Mesenteric fat pad (tissue), 1 donor: ENCODE measurements at places on chromosomes 2 and 18.

DNA sequence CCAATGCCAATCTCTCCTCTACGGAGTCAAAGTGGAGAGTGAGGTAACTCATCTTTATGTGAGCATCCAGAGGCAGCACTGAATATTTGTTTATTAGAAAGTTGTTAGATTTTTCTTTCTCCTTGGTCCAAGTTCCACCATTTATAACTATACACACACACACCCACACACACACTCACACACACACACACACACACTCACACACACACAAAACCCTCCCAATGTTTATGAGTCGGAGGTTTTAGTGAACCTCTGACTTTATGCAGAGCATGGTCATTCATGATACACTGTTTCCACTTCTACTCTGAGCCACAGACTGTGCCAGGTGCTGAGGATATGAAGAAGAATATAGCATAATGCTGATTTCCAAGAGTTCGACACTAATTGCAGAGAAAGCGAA, 132.9 kb upstream of the CCDC68 start:
- no peak for DNase-seq

GRCh38 chr2:81260320-81260719, 955.8 kb upstream of the LRRTM1 start:
- no peak for DNase-seq

GRCh38 chr2:1995987-1996386, 251.7 kb upstream of the PXDN start:
- DNase-seq = no peak

DNA sequence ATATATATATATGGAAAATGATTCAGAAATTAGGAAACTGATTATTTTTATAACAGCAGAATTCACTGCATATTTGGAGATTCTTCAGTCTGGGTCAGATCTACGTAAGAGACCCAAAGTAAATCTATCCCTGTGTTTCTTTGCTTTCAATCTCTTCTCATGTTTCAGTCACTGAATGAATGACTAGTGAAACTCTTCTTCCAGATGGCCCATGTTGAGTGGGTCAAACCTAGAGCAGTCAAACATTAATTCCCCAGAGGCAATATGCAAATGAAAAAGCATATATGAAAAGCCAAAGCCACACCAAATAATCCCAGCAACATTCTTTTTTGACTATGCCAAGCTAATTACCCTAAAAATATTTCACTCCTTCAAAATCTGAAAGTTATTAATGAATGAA, 317.3 kb downstream of the RBM43 start:
- DNase-seq = no peak

DNA sequence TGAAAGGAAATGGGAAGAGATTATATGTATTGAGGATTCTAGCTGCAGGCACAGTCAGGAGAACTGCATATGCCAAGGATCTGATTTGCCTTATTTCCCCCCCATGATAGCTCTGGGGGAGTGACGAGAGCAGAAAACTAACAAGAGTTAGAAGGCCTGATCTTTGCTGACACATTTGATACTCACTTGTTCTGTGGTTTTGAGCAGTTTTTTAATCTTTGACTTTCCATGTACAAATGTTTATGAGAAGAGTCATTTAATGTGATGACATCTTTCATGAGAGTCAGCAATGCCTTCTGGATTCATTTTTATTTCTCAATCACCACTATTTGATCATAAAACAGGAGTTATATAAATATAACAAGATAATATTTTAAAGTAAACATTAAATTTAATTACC, 12.7 kb upstream of the SERPINB7 start:
- DNase-seq = no peak

GRCh38 chr18:69943021-69943420, 4.7 kb downstream of the CD226 start:
- no peak for DNase-seq

DNA sequence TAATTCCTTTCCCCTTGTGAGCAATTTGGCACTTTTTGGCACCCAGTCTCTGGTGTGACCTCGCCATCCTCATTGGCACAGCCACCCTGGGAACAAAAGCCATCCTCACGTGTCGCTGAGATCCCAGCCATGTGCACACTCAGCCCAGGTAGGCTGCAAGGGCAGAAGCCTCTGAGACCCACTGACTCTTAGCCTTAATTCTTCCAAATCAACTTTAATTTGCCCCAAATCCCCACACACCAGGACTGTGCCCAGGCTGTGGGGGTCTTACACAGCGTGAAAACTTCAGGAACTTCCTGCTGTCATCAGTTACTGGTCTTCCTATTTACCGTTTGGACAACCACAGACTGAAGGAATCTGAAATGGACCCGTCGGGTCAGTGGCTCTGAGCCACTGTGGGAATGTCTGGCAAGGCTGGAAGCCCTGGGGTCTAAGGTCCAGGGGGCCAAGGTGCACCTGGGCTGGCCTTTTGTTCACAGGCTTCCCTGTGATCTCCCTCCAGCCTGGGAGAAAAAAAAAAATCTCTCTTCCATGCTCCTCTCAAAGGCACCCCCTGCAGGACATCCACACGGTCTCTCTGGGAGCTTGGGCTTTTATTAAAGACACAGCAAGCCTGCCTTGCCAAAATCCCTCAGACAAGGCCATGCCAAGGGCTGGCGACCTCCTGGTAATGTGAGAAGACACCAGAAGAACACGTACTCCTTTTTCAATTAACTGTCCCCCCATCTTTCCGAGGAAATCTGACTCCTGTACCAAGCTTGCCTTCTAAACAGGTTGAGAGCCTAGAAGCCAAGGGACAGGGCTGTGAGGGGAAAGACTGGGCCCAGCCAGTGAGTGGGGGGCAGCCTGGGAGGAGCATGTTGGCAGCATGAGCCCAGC, 42.1 kb upstream of the LAPTM4A start:
- DNase-seq = no peak

DNA sequence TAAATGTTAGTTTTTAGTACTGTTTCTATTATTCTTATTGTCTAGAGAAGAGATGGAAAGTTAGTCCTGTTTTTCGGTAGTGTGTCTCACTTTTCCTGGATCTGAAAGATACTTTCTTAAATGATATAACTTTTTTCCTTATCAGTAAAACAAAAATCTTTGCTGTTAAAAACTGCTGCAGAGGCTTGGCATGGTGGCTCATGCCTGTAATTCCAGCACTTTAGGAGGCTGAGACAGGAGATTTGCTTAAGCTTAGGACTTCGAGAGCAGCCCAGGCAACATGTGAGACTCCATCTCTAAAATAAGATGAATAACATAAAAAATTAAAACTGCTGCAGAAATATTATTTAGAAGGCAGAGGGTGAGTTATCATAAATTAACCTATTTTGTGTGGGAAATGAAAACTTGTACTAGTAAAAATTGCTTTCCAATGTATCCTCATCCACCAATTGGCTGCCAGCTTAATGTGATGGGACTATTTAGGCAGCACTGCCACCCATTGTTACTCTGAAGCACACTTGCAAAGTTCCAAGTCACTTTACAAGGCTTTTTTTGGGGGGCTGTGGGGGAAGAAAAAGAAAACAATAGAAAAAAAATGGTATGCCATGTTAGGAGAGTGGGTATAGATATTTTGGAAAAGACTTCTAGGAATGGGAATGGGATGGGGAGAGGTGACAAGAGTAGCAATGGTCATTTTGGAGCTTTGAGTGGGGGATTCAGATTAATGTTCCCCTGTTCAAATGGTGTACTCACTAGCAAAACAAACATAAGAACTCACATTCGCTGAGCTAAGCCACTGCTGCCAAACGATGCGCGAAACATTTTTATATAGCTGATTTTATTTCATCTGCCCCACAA, 62.7 kb downstream of the MEIS1 start:
- DNase-seq = no peak

DNA sequence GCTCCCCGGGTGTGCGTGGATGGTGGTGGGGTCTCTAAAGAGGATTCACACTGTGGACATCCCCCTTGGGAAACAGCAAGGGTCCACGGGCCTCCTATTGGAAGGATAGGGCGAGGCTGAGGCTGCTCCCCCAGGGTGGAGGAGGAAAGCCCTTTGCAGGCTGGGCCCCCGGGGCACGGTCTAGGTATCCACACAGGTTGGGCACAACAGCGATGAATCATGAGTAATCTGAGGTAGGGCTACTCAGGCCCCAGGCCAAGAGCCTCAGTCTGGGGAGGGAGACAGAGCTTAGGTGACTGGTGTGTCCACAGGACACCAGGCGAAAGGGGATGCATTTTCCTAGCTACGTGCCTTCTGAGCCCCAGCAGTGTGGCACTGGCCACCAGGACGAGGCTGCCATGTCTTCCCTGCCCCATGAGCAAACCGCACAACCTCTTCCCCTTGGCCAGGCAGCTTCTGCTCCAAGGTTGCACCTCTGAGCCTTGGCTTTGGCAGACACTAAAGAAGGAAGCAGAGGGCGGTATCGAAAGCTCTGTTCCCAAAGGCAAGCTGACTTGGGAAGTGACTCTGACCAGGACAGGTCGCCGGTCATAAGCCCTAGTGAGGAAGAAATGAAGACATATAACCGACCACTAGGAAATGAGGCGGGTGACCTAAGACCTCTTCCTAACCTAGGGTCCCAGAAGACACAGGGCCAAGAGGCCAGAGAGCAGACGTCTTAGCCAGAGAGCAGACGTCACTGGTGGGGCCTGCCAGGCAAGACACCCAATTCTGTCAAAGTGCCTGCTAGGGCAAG, 14.6 kb upstream of the SEMA4C start:
- no peak for DNase-seq

DNA sequence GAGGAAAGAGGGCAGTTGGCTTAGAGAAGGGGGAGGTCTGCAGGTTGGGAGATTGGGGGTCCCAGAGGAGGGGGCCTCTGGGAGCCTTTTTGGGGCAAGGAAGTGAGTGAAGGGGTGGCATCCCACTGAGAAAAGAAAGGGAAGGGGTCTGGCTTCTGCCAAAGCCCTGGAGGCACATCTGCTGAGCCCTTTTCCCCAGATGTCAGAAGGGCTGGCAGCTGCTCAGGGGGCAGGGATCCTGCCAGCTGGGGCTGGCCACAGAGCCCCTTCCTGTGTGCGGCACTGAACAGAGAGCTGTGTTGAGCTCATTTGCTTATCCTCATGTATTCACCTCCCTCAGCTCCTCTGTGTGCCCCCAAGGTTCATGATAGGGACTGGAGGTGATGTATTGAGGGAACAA, 54.5 kb downstream of the APOB start:
- no peak for DNase-seq

- no peak for DNase-seq
Measured at GRCh38 chr2:197369228-197369932, 58.8 kb upstream of the ANKRD44 start.

GRCh38 chr18:58493516-58494253, 135.2 kb downstream of the ALPK2 start:
- no peak for DNase-seq

GRCh38 chr2:227606476-227606875, 7.8 kb downstream of the SCYGR2 start:
- no peak for DNase-seq

DNA sequence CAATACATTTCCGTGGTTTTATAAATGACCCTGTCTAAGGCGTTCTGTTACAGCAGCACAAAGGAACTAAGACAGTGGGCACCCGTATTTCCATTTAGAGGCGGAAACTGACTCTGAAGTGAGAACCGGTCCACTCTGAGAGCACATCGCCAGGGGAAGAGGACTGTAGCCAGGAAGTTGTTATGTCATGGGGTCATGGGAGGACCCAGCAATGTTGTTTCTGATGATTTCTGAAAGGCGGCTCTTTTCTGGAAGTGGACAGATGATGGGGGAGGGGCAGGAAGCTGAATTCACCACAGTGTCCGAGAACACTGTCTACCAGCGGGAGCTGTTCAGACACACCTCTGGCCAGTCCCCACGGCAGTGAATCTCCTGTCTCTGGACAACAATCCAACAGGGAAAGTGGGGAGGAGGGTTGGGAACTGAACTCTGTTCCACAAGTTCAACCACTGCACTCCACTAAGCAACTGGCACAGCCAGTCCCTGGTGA, 2.1 kb upstream of the LRRFIP1 start:
- no peak for DNase-seq

GRCh38 chr2:200797242-200797770, 14.4 kb upstream of the BZW1 start:
- DNase-seq = no peak

- no peak for DNase-seq
Measured at GRCh38 chr2:85541753-85542457, 2.9 kb downstream of the MAT2A start.

DNA sequence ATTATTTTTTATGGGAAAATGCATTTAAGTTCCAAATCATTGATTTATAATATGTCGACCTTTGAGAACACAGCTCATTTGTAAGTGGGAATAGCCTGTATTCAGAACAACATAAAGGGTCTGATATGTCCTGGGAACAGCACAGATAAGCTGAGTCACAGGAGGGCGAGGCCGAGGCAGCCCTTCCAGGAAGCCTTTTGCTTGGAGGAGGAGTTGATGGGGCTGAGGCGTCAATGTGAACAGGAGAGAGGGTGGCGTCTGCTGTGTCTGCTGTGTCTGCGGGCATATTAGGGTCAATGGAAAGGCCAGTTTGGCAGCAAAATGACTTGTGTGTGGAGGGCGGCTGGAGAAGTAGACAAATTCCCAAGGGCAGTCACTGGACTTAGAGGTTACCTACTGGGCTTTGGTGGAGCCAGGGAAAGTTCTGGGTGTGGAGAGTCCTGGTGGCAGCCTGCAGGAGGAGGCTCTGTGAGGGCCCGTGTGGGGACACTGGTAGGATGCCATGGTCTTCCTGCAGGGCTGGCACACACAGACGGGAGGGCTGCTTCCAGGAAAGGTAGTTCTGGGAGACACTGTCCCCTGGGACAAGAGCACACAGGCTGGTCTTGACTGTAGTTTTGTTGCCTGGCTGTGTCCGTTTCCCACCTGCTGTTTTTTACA, 128.1 kb downstream of the GLI2 start:
- no peak for DNase-seq

GRCh38 chr2:49164729-49165128, 10.4 kb upstream of the FSHR start:
- DNase-seq = no peak

GRCh38 chr2:32925283-32925815, 21.4 kb upstream of the LTBP1 start:
- no peak for DNase-seq

DNA sequence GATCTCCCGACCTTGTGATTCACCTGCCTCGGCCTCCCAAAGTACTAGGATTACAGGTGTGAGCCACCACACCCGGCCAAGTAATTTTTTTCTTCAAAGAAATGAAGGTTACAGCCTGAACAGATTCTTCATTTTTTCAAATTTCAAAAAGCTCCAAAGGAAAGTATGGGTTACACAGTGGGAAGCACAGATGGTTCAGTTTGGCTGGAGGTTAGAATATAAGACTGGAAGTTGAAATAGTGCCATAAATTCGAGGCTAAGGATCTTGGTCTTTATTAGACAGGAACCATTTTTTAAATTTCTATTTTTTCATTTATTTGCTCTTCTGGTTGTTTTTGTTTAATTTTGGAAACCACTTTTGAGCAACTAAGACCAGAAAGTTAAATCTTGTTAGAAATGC, 120.0 kb downstream of the STK39 start:
- DNase-seq = no peak

- DNase-seq = no peak
Measured at GRCh38 chr18:13570216-13570615, 156.1 kb downstream of the FAM210A start.

- DNase-seq = no peak
Measured at GRCh38 chr18:37675699-37676098, 110.1 kb upstream of the CELF4 start.

DNA sequence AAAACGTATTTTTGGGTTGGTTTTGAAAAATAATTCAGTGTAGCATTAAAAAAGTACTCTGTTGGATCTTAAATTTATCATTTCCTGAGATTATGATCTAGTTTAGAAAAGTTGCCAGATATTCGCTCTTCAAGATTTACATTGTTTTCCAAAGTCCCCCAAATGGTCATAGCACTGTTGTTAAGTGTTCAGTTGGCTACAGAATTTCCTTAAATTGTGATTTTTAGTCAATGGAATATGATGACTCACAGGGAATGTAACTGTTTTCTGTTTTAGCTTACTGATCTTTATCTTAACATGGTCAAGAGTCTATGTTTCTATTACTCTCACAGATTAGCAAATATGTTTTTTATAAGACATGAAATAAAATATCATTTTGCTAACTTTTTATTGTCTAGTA, 23.2 kb downstream of the PLCL1 start:
- no peak for DNase-seq
